ENCODE measurements at places on chromosomes 3 and 15. TPM values are rescaled to one million over a fixed set of nuclear protein-coding genes. Genes with fewer than 3 reads are reported as not detected.

DNA sequence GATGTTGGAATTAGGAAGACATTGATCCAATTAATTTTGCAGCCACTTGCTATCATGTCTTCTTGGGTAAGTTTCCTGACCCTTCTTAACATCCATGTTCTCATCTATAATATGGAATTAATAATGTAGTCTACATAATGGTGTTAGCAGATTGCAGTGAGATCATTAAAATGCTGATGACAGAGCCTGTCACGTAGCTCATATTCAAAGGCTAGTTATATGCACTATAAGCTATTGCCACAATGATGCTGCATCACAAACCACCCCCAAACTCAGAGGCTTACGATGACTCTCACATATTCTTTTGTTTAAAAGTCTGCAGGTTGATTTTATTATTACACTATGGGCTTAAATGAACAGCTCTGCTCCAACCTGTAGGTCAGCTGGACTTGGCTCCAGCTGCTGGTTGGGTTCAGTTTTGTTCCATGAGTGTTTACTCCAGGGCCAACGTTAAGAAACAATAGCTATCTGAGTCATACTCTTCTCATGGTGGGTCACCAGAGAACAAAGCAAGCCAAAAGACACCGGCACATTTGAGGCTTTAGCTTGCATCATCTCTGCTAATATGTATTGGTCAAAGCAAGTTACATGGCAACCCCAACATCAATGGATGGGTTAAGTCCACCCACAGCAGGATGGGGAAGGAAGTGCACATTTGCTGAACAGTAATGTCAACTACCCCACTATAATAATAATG is 250.0 kb upstream of the SLCO3A1 start:
- no peak for DNase-seq

- no peak for DNase-seq
Measured at GRCh38 chr3:5423523-5423922, 236.0 kb downstream of the EDEM1 start.

GRCh38 chr3:115072265-115073021 is 74.6 kb downstream of the ZBTB20 start:
- DNase-seq = no peak

GRCh38 chr3:78734048-78734637 is 1033.7 kb downstream of the ROBO1 start:
- DNase-seq = no peak

GRCh38 chr3:73473181-73473897 is 151.4 kb downstream of the PDZRN3 start:
- DNase-seq = no peak

DNA sequence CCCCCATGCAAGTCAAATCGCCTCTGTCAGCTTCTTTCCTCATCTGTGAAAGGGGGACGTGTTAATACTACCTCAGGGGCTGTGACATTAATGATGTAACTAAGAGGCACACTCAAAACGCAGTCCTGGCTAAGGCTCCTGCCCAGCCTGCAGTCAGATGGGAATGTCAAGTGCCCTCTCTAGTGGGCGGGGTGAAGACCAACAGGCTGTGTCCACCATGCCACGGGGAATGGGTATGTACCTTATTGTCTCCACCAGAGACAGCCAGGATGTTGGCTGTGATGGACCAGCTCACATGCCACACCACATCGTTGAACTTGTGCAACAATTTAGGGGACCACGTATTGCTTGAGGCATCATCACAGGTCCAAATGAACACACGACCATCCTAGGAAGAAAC is 11.0 kb upstream of the GHRL start:
- no peak for DNase-seq

ERC2 gene
- polyA plus RNA-seq = 2.6 TPM

DNA sequence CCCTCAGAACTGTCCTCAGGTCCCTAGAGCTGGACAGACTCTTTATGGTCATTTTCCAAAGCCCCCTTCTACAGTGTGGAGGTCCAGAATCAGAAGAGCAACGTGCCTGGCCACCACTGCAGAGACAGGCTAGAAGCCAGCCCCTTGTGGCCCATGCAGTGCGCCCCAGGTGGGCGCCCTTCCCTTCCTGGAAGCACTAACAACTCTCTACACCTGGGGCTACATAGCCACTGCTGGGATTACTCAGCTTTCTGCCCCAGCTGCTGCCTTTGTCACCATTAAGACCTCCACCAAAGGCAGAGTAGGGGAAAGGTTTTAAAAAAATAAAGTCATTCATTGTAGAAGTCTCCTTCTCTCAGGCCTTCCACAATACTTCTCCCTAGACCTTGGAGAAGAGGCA is 2.3 kb downstream of the RASGRP1 start:
- DNase-seq = no peak

GRCh38 chr3:25604107-25604805 is 60.5 kb downstream of the TOP2B start:
- no peak for DNase-seq

GRCh38 chr15:44591326-44591725 is 54.4 kb downstream of the EIF3J start:
- no peak for DNase-seq

NPRL2 gene
- 32.3 TPM for polyA plus RNA-seq

DNA sequence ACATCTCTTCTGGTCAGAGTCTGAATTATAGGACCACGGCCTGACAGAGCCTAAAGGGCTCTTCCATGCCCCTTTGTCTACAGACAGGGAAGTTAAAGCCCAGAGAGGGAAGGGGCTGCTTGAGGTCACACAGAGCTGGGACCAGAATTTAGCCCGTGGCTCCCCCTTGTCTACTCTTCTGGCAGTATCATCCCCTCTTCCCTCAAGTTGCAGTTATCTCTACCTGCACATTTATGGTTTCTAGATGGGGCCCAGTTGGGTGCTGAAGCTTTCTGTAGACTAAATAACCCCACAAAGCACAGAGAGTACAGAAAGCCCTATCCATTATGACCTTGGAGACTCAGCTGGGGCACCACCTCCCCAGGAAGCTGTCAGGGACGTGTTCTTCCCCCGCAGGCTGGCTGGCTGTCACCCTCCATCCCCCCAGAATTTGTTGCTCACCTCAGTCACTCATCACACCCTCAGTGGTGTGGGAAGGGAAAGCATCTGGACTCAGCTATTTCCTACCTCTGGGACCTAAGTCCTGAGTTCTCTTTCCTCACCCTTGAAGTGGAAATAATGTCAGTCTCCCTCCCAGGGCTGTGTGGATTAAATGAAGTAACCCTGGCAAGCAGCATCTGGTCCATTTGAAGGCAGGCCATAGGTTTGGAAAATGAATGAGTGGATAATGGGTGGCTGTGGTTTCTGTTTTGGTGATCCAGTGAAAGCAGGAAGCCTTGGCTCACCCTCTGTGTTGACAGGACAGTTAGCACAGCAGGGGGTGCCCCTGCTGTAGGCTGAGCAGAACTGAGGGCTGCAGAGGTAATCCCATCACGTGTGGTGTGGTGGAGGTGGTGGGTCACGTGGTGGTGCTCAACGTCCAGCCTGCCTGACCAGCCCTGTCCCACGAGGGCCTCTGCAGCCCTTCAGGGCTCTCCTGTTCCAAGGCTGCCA is 16.3 kb downstream of the ACOX2 start:
- no peak for DNase-seq

- DNase-seq = peak; percentile 7
Measured at GRCh38 chr3:177932750-177933660, 603.2 kb upstream of the KCNMB2 start.

DNA sequence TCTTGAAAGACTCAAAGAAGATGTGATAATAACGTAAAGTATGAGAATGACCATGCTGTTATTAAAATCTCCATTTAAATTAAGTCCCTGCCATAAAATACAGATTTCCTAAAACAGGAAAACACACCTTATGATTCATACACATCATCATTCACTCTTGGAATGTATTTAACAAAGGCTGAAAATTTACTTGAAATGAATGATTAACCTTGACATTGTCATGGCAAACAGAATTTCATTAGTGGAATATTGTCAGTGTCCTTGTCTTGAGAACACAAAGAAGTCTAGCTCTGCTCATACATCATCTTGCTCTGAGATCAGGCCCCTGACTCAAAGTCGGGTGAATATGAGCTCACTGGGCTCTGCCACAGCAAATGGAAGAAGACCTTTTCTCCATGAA is 313.9 kb downstream of the FGF12 start:
- no peak for DNase-seq

DNA sequence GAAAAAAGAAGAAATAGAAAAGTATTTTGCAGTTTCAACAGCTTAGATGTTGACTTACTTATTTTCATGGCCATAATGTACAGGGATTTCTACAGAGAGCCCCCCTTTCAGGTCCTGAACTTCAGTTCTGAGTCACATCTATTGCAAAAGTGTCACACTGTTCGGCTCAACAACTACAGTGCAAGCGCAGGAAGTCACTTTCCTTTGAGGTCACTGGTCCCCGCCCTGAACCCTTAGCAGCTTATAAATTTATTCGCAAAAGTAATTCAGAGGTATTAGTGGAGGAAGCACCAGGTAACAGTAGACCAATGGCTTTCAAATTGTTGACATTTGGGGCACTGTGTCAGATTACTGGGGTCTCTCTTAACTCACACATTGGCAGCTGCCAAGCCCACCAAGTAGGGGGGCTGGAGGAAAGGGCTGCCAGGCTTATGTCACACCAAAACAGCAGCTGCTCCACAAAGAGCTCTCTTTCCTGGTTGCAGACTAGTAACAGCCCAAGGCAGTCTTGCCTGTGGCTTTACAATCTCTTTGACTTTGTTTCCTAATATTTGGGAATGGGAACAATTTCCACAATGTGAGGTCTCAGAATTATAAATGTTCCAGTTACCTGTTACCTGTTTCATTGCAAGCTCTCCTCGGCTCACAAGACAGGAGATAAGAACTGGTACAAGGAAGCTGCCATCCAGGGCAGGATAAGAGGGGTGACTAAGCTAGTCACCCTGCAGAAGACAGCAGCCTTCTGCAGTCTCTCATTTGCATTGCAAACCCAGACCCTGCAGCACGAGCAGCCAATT is 130.2 kb upstream of the STRIT1 start:
- DNase-seq = no peak

ROBO2 gene
- 101 TPM for polyA plus RNA-seq

DNA sequence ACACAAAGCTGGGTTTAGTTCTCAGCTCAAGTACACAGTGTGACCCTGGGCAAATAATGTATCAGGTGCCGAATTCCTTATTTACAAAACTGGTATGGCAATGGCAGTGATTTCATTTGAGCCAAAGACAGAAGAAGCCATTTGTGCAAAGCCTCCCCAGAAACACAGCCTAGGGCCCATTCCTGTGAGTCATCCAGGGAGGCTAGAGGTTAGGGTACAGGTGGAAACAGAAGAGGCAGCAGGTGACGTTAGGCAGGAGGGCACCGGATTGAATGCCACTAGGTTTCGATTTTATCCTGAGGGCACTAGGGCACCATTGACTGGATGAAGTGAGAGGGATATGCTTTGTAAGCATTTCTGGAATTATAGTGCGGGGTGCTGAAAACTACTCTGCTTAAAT is 766.9 kb upstream of the NR2F2 start:
- no peak for DNase-seq

Measured in renal pelvis (tissue), 12 donors.